ENCODE measurements at places on chromosomes 5 and 9. TPM values are rescaled to one million over a fixed set of nuclear protein-coding genes. Genes with fewer than 3 reads are reported as not detected.

MARCOL gene
- total RNA-seq, result not detected

JADE2 gene
- 79.4 TPM for total RNA-seq

PCDHA9 gene
- total RNA-seq, result not detected

CCDC152 gene
- total RNA-seq, result 6.2 TPM

SPINK6 gene
- not detected for total RNA-seq

SHISAL2B gene
- total RNA-seq, result not detected

NOXA1 gene
- 1.1 TPM for total RNA-seq

C8G gene
- total RNA-seq, result 0.94 TPM

NR2F1 gene
- total RNA-seq, result not detected

S1PR3 gene
- 1.4 TPM for total RNA-seq

GABBR2 gene
- not detected for total RNA-seq

C5orf15 gene
- total RNA-seq, result 23.7 TPM

PCDHGC4 gene
- total RNA-seq, result not detected

TICAM2 gene
- total RNA-seq, result 0.40 TPM

LYSMD3 gene
- total RNA-seq, result 13.0 TPM

SLC9A3 gene
- total RNA-seq, result 1.7 TPM

MSANTD3 gene
- 16.3 TPM for total RNA-seq

OLFM1 gene
- total RNA-seq, result not detected

TAF11L5 gene
- not detected for total RNA-seq

Measured in activated CD4-positive, alpha-beta memory T cell treated with anti-CD3 and anti-CD28 coated beads for 36 hours (primary cell).